ENCODE measurements at places on chromosomes 2 and 18.

DNA sequence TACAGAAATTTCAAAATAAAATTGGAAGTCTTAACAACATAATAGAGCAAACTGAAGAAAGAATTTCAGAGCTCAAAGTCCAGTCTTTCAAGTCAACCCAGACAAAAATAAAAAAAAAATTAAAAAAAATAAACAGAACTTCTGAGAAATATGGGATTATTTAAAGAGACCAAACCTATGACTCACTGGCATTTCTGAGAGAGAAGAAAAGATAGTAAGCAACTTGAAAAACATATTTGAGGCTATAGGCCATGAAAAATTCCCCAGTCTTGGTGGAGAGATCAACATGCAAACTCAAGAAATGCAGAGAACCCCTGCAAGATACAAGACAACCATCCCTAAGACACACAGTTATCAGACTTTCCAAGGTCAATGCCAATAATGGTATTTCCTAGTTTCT, 167.4 kb downstream of the RNF144A start:
- no peak for DNase-seq

DNA sequence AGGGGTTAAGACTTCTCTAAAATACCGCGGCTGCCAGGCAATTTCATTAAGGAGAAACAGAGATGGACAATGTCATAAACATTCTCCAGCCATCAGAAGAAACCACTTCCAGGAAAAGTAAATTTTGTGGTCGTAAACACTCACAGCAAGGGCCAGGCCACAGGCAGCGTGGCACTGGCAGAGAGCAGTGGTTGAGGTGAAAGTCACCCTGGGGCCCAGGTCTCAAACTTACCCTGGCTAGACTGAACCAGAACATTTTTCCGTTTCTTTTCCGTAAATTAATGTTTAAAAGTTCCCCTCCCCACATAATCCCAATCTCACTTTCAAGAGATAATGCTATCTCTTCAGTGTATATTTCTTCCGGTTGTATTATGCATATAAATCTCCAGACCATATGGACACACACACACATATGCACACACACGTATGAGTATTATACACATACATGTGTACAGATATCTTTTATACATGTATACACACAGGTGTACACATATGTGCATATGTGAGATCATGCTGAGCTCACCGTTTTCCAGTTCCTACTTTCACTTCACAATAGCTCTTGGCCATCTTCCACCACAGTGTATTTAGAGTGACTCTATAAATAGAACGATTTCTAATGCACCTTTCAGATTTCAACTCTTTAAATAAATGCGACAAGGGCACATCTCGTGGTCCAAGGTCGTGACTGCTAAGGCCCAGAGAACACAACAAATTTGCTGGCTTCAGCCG, 90.1 kb downstream of the MALT1 start:
- no peak for DNase-seq

GRCh38 chr2:150383587-150383986, 103.9 kb downstream of the RND3 start:
- DNase-seq, result no peak

- DNase-seq, result no peak
Measured at GRCh38 chr2:70574109-70574508, 20.5 kb upstream of the TGFA start.

DNA sequence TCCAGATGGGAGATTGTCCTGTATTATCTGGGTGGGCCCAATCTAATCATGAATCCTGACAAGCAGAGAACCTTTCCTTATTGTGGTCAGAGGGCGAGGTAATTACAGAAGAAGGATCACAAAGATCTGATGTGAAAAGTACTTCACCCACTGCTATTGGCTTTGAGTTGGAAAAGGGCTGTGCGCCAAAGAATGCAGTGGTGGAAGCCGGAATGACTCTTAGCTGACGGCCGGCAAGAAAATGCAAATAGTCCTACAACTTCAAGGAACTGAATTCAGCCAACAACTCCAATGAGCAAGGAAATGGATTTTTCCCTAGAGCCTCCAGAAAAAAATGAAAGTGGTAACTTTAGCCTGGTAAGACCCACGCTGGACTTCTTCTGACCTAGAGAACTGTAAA, 67.3 kb downstream of the CTNNA2 start:
- no peak for DNase-seq

GRCh38 chr2:200700856-200701255, 110.9 kb upstream of the BZW1 start:
- DNase-seq, result no peak

GRCh38 chr2:37737507-37737906, 66.1 kb upstream of the CDC42EP3 start:
- no peak for DNase-seq

DNA sequence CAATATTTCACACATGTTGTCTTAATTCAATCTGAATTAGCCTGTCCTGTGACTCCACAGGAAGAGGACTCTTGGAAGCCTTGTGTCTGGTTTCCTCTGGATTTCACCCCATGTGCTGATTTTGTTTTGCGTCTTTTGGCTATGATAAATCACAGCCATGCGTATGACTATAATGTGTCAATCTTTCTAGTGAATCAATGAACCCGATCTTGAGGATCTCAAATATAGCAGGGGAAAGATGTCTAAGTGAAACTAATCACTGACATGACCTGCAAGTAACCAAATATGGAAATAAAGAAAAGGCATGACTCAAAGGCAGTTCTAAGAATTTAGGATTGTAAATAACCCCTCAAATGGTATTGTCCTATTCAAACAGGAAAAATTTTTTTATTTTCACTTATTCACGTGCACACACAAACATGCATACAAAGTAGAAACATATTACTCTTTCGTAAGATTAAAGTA, 8.2 kb downstream of the WDFY1 start:
- no peak for DNase-seq

- no peak for DNase-seq
Measured at GRCh38 chr2:219081701-219082331, 21.1 kb upstream of the IHH start.

DNA sequence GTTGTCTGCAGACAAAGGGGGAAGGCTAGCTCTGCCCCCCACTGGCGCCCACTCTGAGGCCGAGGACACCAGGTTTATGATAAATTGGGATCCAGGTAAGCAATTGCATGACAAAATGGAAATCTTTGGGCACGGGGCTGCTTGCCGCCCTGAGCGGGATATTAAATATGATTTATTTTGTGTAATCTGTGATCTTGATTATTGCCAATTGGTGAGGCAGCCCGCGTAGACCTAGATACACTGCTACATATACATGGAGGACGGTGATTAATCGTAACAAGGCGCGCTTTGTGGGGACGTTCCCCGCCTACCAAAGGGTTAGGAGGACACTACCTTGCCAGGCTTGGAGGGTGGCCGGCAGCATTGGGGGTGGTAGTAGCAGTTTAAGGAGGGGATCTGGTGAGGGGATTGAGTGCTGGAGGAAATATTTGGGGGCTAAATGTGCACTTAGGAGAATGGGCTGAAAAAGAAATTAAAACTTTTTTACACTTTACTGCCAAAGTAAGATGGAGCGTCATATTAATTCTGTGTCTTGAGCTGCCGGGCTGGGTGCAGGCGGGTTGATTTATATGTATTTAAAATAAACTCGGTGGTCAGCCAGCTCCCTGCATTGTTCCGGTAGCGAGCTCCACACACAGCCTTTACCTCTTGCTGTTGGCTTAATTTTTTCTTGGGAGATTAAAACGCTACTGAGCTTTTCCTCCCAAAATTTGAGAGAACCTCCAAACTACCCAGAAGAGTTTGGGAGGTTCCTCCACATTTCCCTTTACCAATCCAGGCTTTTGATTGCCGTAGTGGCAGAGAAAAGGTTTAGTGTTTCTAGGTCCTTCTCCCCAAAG, 4.1 kb downstream of the HOXD3 start:
- no peak for DNase-seq

- no peak for DNase-seq
Measured at GRCh38 chr2:27143285-27143684, 4.1 kb upstream of the PRR30 start.

DNA sequence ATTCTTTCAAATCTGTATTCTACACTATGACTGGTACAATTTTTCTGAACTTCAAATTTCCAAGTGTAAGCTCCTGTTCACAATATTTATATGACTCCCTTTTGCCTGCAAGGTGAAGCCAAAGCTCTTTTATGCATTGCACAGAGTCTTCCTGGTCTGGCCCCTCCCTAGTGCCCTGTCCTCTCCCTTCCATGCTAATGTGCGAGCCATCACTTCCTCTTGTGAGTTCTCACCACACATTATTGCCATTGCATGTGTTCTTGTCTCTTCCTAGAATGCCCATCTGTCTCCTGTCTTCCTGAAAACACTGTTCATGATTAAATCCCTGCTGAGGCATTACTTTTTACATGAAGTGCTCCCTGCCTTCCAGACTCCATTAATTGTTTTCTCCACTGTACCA, 169.9 kb downstream of the MC4R start:
- DNase-seq, result no peak

GRCh38 chr18:64148988-64149387, at the start of gene LINC00305:
Gene LINC00305, minus strand, starts transcription at chr18:64149088.
- DNase-seq, result no peak

DNA sequence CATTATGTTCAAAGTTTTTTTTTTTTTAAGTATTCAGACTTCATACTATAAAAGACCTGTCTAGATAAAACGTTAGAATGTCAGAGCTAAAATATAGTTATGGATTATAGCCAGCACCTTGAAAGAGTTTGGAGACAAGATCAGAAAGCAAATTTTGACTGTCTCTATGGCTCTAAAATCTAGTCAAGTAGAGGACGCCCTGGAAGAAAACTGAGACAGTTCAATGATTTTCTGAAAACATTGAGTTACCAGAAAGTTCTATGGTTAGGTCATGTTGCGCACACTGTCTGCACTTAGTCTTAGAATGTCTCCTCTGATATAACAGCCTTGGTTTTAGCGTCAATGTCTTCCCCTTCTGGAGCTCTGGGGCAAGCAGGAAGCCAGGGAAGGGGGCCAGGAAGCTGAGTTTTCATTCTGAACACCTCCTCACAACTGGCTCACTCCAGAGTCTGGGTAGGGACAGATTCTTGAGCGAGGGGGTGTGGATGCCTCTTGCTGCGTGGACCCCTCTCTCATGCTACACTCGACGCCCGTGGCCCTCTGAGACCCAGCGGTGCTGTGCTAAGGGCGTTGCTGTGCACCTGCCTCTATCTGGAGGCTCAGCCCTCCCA, 99.5 kb downstream of the RNF144A start:
- DNase-seq, result no peak

- DNase-seq, result no peak
Measured at GRCh38 chr2:57576983-57577382, 469.6 kb upstream of the VRK2 start.

- no peak for DNase-seq
Measured at GRCh38 chr2:101272045-101272784, 19.5 kb downstream of the CNOT11 start.

DNA sequence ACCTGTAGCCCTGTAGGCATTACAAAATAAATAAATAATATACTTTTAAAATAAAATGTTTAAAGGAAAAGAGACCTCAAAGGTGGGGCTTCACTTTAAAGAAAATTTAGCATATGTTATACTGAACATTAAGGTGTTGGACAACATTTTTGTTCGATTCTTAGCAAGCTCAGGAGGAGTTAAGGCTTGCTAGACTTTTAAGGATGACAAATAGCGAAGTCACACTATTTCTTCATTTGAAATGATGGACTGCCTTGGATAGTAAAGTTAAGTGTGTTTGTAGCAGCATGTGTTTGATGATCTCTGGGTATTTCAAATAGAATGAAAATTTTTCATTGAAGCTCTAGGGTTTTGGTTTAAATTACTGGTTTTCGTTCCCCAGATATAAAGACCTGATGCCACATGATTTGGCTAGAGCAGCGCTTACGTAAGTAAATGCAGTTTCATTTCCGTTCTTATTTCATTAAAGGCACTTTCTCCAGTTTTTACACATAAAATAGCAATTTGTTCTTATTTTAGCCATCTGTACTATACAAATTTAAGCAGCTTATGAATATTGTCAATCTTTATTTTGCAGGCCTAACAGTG, 24.9 kb downstream of the HADHB start:
- no peak for DNase-seq

GRCh38 chr2:173868406-173868805, 96.8 kb downstream of the SP3 start:
- no peak for DNase-seq

GRCh38 chr2:7858624-7859023, 823.2 kb upstream of the ID2 start:
- DNase-seq, result no peak

- no peak for DNase-seq
Measured at GRCh38 chr18:32730620-32731091, 42.2 kb downstream of the KLHL14 start.

- peak; percentile 65 for DNase-seq
Measured at GRCh38 chr2:72893594-72894319, 6.5 kb downstream of the SPR start.

DNA sequence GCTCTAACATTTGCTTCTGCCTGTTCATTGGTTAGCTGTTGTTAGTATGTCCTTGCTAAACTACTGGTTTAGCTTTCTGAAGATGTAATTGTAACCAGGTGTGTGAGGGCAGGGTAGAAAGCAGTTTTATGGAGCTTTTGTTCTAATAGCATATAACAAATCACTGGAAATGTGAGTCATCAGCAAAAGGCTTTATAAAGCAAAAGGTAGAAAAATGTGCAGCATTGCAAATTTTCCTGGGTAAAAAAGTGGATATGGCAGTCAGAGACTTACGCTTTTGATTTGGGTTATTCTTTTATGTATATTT, 85.3 kb downstream of the ZNF407 start:
- no peak for DNase-seq

DNA sequence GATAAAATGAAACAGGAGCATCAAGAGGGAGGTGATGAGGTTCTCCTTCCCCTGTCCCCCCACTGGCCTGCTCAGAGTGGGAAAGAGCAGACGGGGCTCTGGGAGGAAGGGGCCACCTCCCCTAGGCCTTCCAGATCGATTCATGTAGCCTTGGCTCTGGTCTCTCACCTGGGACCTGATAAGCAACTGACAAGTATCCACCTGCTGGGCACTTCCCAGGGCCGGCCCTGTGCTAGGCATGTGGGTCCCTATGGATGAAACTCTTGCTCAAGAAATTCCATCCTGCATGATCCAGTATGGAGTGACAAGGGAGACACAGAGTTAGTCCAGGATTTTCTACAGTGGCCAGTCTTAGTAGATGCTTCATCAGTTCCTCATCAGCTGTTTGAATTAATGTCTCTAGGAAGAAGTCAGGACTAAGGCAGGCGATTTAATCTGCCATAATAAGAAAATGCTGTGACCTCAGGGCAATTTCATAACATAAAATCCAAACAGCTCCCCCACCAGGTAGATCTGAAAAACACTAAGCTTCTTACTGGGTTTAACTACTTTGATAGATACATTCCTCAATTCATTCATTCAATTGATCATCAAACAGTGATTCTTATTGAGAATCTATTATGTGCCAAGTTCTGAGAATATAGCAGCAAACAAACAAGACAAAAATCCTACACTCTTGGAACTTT, 44.7 kb upstream of the ZFP36L2 start:
- DNase-seq, result no peak

DNA sequence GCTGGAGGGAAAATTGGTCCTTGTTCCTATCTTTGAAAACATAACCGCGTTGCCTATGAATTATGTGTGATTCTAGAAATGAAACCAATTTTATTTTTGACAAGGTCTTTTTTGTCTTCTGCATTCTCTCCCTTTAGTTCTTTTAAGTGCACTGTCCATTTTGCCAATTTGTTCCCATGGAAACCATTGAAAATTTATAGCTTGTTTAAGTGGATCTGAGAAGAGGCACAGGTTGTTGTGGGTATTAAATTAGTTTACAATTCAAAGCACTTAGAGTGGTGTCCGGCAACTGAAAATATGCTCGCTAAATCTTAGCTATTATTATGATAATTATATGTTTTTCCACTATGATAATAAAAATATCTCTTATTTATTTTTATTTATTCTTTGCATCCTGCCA, 107.5 kb upstream of the FSHR start:
- DNase-seq, result no peak
